ENCODE measurements at places on chromosomes 5 and 9. TPM values are rescaled to one million over a fixed set of nuclear protein-coding genes. Genes with fewer than 3 reads are reported as not detected.

- no peak for DNase-seq
These were observed 30.1 kb downstream of the STXBP1 start for GRCh38 chr9:127642082-127642740.

DNA sequence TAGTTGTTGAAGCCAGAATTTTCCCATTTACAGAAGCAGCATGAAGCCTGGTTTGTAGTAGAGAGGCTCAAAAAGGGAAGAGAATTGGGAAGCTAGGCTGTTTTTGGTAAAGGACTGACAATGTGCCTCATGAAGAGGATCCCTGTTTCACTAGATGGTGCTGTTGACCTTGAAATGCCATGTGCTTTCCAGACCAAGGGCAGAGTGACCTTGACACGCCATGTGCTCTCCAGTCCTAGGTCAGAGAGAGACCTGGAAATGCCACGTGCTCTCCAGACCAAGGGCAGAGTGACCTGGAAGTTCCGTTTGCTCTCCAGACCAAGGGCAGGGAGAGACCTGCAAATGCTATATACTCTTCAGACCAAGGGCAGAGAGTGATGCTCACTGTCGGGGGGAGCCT, 32.0 kb downstream of the UNC13B start:
- DNase-seq: no peak

DNA sequence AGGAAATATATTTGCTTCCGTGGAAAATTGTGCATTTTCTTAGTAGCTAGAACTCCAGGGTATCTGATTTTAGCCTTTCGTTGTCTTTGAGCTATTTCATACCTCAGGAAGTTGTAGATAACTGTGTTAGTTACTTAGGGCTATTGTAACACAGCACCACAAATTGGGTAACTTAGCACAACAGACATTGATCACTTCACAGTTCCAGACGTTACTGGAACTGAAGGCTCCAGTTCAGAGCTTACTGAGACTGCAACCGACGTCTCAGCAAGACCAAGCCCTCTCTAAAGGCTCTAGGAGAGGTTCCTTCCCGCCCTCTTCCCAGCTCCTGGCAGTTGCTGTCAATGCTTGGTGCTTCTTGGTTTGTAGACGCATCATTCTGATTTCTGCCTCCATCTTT, 17.7 kb upstream of the ANKRD33B start:
- DNase-seq: no peak

DNA sequence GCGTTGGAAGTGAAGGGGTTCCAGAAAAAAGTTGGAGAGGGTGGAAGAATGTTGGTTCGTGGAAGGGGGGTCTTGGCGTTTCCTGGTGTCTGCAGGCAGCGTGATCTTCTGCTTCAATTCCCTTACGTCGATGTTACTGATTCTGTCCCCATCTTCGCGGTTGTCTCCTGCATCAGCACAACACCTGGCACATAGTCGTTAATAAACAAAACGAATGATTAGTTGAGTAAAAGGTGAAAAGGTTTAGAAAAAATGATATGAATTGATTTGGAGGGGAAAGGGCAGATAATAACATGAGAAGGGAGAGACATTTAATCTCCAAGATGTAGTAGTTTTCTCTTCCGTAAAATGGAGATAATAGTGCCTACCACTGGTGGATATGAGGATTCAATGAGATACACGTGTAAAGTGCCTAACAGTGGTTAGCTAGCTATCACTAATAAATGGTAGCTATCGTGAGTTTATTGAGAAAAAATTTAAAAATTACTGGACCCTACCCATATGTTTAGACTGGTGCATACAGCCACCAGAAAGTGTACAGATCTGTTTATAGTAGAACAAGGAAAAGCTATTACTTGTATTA, 556 bp downstream of the MTREX start:
- DNase-seq: no peak

The FAM169A gene
- 7.8 TPM for total RNA-seq

DNA sequence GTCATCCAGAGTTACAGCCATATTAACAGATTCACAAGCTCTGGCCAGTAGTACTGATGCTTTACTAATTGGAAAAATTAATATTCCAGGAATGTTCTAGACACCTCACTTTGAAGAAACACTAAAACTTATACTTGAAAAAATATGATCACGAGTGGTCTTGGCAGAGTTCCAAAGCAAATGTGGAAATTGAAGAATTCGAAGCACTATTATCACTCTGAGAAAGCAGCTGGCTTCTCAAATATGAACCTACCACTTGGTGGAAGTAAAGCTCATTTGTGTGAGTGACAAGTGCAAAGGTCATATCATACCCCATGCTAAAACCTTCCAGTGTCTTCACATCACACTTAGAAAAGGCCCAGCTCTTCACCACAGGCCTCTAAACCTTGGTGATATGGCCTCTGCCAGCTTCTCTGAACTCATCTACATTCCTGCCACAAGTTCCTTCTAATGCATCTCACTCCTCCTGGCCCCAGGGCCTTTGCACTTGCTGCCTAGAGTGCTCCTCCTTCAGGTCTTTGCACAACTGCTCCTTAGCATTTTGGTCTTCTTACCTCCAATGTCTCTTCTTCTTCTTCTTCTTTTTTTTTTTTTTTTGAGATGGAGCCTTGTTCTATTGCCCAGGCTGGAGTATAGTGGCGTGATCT, 175.7 kb upstream of the SMIM23 start:
- DNase-seq: no peak
